ENCODE measurements at places on chromosomes 11 and 22.

DNA sequence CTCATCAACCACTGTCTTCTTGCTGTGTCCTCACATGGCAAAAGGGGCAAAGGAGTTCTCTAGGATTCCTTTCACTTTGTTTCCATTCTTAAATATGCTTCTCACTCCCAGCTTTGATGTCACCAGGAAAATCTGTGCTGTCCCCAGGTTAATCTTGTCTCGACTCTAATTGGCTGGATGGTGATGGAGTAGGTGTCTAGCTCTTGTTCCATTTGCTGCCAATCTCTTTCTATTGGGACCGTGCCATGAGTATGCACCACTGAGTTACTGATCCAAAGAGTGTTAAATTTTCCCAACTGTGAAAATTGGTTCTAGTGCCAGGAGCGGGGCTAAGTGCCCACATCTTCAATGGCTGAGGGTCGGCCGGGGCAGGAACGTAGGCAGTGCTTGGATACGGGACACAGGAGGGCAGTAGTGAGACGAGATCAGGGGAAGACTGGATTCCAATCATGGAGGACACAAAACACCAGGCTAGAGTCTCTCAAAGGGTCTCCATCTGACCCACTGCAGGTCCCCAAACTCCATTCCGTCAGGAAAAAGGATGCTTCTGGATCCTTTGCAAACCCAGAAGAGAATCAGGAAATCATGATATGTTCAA lies 47.7 kb upstream of the CSNK2A3 start:
- DNase-seq = no peak

- DNase-seq = no peak
Measured at GRCh38 chr11:26158251-26158650, 173.7 kb upstream of the ANO3 start.

DNA sequence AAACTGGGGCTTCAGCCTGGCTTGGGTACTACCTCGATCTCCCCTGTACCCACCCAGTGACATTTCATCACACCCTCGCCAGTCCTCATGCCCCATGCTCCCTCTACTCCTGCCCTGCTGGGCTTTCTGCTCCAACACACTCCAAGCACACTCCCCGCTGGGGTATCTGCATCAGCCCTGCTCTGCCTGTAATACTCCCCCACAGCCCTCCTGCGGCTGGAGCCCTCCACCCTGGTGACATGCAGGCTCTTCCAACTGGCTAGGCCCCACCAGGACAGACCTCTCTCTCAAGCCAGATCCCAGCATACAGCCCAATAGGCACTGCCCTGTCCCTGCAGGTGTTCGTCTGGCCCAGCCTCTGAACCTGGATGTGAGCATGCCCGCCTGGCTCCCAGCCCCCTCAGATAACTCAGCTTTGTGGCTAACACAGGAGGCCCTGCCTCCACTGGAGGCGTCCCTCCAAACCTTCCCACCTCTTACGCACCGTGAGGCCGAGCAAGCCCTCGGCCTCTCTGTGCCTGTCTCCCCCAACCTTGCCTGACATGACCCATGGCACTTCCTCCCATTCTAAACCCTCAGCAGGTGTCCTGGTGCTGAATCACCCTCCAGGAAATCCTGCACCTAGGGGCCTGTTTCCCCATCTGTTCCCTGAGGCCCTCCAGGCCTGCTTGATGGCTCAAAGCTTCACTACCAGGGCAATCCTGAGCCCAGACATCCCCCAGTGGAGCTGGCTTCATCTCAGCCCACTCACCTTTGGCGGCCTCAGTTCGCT lies 33.5 kb upstream of the TXNRD2 start:
- no peak for DNase-seq

DNA sequence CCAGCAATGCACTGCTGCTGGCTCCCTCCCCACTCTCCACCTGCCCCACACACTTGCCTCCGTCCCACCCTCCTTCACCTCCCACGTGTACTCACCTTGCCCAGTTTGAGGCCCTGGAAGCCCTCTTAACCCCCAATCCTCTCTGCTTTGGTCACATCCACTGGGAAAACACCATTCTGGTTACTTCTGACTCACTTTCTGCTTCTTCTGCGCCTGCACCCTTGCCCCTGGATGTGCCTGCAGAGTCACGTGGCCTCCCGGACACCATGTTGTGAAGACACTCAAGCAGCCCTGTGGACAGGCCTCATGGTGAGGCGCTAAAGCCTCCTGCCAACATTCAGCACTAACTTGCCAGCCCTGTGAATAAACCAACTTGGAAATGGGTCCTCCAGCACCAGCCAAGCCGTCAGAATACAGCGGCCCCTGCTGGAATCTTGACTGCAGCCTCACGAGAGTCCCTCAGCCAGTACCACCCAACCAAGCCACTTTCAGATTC lies 2.6 kb upstream of the NAALADL1 start:
- no peak for DNase-seq

GRCh38 chr11:46421257-46421880 lies 29.8 kb upstream of the CHRM4 start:
- no peak for DNase-seq

DNA sequence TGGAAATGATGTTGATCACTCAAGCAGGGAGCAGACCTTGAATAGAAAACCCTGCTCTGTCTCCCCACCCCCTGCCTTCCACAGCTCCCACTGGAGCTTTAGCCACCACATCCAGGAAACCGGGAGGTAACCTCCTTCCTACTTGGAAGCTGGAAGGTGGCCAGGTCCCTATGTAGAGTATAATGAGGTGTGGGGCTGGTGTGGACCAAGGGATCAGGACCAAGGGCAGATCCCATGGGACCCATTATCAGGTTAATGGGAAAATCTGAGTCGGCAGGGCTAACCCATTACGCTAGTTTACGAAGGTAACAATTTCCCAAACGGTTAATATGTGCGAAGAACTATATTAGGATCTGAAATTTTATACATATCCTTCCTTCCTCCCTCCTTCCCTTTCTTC lies 321.9 kb downstream of the MIAT start:
- DNase-seq = no peak

- no peak for DNase-seq
Measured at GRCh38 chr11:61735391-61735790, 17.0 kb upstream of the MYRF start.

DNA sequence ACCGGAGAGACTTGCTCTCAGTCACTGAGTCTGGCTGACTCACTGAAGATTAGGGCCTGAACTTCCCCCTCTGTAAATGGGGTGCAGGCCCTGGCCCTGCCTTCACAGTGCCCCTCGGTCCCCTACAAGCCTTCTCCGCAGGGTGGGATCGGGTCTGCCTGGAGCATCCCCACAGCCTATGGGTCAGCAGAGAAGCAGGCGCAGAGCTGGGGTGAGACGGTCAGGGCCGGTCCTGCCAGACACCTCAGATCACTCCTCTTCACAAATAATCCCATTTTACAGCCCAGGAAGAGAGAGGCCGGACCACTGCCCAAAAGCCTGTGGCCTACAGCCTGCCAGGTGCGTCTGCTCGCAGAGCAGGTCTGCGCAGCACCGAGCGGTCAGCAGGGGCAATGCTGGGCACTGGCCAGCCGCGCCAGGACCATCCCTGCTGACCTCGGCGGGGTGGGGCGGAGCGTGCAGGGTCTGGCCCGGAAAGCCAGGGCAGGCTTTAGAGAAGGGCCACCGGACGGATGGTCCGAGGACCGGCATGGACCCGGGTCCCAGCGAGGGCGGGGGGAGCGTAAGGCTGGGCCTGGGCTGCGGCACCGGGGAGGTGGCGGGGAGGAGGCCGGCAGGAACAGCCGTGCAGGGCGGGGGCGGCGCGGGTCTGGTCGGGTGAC lies 522 bp upstream of the SEPTIN5 start:
- no peak for DNase-seq

GRCh38 chr11:102240502-102240901 lies 76.8 kb upstream of the BIRC3 start:
- DNase-seq = no peak

- no peak for DNase-seq
Measured at GRCh38 chr11:17876827-17877226, 136.0 kb downstream of the SERGEF start.

DNA sequence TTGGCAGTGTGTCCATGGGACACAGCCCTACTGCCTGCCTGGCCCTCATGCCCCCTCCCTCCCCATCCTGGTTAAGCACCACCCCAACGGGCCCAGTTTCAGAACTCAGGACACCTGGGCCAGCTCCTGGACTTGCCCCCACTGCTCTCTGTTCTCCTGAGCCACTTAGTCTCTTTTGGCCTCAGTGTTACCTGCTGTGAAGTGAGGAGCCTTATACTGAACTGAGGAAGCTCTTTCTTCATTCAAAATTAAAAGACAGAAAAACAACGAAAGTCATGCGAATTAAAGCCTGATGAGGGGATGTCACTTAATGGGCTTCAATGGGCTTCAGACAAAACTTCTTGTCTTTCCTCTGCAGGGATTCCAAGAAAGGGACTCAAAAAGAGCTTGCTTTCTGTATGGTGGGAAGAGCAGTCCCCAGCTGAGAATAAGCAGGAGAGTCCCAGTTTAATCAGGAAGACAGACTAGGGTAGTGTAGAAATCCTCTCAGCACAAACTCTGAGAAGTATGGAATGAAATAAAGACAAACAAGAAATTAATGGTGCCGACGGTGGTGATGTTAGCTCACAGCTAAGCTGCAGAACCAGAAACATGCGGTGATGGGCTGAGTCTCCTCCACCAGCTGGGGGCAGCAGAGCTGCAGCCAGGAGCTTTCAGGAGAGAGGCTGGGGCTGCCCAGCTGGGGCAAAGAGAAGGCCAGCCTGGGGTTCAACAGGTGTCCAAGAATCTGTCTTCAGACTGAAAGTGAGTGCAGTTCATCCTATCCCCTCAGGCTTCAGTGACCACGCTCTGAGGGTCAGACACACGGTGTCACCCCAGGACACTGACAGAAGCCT lies 101.0 kb downstream of the GGTLC2 start:
- DNase-seq = peak; percentile 9

DNA sequence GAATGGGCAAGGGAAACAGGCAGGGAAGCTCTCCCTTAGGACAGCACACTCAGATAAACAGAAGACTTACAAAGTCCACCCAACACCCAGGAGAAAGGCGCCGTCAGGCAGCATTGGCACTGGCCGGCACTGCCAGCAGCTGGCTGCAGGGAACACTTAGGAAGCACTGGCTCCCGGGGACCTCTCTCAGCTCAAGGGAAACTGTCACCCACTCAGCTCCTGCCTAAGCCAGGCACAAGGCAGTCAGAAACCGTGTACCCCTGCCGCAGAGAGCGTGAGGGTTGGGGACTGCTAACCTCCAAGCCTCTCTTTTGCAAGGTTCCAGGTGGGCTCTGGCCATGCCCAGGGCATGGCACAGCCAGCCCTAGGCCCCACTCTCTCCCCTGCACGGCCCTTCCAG lies 64.7 kb downstream of the DGCR2 start:
- no peak for DNase-seq

DNA sequence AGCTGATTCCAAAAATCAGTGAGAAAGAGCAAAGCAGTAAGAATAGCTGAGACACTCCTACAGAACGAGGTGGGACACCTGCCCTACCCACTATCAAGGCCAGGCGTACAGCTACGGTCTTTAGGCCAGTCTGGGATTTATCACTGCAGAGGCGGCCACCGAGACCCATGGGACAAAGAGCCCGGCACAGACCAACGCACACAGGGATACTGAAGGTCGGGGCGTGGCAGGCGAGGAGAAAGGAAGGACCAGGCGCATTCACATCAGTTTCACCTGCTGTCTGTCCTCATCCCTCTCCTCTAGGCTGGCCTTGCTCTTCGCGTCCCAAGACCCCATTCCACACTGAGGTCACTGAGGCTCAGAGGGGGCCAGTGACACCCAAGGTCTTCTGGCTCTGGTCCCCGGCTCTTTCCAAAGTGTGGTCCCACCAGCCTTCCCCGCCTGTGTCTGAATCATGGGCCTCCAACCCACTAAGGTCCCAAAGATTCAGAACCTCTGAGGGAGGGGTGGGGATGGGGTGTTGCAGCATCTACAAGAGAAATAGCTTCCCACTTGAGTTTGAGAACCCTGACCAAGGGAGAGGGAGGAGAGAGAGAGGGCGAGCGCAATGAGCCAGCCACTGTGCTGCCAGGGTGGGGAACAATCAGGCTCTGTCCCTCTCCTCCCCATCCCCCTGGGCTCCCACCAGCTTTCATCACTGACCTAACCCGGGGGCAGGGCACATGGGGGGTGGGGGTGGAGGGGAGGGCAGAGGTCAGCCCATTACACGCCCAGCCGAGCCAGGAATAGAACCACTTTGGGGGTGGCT lies 7.2 kb upstream of the PICK1 start:
- no peak for DNase-seq

GRCh38 chr11:100639140-100639539 lies 47.9 kb upstream of the ARHGAP42 start:
- DNase-seq = no peak

DNA sequence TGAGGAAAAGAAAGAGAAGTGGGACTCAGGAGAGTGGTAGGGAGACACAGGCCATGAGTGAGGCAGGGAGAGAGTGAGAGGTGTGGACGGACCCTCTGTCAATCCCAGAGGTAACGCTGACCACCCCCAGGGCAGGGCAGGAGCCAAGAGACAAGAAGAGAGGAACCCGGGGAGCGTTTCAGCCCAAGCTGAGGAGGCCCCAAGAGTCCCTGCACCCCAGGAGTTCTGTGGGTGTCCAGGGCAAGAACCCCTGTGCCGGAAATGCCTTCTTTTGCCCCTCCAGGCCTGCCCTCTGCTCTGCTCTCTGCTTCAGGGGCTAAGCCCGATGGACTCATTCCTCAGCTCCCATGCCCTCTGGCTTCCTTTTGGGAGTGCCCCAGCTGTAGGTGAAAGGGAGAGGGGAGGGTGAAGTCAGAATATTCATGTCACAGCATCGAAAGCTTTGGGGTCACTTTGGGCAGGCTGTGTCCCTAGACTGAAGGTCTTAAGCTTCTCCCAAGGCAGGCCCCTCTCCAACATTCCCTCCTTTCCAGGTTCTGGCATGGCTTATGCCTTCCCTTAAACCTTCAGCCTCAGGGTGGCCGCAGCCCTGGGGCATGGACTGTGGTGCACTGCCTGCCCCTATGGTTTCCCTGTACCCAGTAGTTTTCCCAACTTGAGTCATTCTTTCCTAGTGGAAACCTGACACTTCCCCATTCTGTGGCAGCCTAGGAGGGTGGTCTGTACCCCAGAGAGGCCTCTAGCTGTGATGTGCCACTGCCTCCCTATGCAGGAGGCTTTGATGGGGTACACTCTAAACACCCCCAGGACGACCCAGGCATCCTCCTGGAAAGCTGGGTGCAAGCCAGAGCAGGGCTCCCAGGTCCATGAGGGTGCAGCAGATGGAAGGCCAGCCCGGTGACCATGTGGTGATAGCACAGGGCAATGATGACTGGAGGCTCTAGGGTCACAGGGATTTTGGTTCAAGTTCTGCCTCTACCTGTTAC lies 27.1 kb downstream of the MYEOV start:
- no peak for DNase-seq

DNA sequence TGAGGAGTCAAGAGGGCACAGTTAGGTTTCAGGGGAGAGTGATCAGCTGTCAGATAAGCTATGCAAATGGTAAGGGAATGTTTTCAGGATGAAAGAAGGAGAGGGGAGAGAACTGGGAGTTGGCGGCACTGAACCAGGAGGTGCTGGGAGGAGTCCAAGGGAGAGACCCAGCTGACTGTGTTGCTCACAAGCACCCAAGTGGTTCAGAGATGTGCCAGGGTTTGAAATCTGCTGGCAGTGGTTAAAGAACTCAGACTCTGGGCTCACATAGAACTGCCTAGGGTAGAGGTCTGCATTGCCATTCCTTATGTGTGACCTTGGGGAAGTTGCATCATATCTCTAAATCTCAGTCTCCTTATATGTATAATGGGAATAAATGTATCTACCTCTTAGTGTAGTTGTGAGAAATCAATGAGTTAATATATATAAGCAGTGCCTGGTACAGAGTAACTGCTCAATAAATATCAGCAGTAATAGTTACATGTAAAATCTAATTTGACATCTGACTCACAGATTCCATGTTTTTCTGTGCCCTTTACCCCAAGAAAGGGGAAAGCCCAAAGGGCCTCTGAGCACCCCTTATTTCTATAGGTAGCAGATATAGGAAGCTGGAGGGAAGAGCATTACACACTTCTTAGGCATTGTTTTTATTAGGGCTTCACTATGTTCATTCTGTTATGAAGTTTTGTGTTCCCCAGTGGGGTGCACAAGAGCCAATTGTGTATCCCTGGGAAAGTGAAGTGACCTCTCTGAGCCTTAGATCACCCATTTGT lies 66.9 kb upstream of the SESN3 start:
- DNase-seq = no peak
